Left ventricle myocardium inferior (tissue), 1 donor: ENCODE measurements at places on chromosomes 6 and 20.

DNA sequence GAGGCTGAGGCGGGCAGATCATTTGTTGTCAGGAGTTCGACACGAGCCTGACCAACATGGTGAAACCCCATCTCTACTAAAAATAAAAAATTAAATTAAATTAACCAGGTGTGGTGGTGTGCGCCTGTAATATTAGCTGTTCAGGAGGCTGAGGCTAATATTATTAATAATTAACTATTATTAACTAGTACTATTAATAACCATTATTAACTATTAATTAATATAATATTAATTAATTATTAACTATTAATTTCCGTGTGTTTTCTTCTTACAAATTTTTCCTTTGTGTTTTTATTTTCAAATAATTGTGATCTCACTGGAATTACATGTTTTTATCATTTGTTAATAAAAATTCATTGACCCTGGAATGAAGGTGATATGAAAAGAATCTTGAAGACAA is 557.4 kb upstream of the ADGRB3 start:
- DNase-seq, result no peak

DNA sequence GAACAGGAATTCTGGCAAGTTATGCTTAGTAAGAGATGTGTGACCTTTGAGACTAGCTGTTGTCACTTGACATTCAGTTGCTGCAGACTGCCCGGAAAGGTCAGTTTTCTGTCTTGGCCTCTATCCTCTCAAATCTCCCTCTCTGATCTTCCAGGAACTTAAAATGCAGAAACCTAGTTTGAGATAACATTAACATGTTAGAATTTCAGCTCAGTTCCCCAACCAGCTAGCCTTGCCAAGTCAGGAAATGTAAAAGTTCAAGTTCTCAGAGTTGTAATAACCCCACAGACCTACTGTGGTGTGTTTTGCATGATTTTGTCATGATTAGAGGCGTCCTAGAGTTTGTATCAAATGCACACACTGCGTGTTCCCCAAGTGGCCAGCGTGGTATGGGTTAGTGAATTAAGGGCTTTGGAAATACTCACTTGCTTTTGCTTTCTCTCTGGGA is 46.6 kb downstream of the DUSP22 start:
- no peak for DNase-seq

GRCh38 chr6:112251171-112251875 is 3.0 kb downstream of the LAMA4 start:
- DNase-seq, result peak; percentile 58

GRCh38 chr6:134405386-134406087 is 87.6 kb upstream of the SGK1 start:
- DNase-seq, result no peak

DNA sequence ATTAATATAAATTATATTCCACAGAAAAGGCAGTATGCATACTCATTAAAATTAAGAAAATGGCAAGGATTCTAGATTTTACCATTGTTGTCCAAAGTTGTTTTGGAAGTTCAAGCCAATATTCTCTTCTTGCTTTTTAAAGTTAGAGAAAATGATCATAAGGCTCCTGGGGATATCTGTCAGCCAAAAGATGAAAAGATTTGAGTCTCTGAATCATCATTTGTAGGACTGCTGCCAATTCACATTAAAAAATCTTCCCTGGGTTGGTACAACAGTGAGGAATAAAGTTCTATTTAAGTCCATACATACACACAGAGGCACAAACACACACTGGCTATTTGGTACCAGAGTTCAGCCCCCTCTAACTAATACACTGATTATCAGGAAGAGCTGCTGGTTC is 620.1 kb downstream of the COL12A1 start:
- no peak for DNase-seq

DNA sequence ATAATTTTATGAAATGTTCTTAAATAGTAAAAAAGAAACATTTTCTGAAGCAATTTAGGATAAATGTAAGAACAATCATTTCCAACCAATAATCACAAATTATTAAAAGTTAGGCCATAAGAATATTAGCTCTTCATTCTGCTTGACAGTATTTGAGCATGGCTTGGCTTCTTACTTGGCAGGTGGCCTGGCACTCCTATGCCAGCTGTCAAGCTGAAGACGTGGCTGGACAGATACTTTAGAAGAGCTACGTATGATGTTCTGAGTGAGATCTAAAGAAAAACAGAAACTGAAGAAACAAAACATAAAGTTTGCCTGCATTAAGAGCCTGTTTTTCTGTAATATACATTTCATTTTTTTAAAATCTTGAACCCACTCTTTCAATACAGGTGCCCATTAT is 438.9 kb downstream of the GRIK2 start:
- peak; percentile 44 for DNase-seq

DNA sequence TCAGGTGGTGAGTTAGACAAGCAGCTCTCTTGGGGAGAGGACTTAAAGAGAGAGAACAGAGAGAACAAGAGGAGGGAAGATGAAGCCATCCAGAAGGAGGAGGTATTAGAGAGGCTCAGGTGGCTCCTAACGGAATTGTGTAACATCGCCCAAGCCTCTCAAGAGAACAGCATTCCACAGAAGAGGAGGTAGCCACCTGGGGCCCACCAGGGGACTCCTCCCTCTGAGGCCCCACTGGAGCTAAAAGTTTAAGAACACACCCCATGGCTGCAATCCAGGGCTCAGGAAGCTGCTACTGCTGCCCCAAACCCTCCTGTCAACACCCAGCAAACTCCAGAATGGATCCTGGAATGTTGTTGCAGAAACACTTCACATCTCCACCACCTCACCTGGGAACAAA is 23.6 kb upstream of the MDFI start:
- DNase-seq, result no peak

DNA sequence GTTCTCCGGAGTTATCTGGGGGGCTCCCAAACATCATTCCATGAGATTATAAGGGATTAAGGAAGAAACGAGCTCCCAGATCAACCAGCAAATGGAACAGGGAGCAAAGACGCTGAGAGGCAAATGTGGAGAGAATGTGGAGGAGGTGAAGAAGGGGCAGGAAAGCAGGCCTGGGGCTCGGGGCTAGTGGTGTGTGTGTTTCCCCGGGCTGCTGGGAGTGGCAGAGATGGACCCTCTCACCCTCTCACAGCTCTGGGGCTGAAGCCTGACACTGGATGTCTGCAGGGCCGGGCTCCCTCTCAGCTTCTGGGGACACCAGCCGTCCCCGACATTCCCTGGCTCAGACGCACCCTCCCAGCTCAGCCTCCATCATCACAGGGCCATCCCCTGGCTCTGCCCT is 212.6 kb downstream of the THBS2 start:
- DNase-seq, result no peak

DNA sequence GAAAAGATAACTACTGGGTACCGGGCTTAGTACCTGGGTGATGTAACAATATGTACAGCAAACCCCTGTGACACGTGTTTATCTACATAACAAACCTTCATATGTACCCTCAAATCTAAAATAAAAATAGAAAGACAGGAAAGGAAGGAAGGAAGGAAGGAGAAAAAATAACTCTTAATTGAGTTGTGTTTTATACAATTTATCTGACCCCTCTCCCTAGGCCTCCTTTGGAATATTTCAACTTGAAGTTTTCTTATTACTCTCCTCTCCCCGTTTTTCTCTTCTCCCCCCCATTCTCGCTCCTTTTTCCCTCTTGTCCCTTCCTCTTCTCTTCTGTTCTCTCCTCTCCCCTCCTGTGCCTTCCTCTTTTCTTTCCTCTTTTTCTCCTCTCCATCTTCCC is 156.1 kb downstream of the F13A1 start:
- no peak for DNase-seq

- no peak for DNase-seq
Observed at GRCh38 chr6:157029980-157030690, 253.0 kb downstream of the ARID1B start.

DNA sequence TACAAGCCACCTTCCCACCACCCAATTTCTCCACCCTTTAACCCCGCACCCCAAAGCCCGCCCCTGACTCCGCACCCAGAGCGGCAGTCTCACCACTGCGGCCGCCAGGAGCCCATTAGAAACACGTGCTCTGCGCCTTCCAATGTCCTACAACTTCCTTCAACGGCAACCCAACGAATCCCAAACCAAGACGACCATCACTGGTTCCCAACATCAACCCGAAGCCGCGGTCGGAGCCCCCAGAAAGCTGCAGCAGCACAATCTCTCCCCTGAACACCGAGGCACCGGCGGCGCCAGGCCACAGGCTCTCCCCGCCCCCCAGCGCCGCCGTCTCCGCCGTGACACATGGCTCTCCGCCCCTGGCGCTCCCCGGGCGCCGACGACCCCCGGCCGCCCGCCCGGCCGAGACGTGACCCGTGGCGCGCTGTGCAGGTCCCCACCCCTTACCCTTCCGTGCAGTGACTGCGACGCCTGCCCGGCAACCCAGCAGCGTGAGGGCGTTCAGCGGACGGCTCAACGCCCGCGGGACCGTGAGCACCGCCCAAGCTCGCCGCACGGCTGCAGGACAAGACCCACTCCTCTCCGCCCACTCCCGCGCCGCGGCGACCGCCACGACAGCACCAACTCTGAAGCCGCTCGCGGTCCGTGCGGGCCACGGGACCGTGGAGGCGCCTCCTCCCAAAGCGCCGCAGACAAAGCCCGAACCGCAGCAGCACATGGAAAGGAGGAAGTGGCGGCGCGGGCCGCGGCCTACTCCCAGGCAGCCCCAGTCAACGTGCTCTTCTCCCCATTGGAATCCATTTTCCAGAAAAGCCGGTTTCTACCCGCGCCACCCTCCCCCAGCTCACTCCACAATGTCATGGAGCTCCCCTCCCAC is 551 bp downstream of the SYNCRIP start:
- DNase-seq, result peak; percentile 63
